ENCODE measurements at places on chromosomes 5 and 9.

- no peak for DNase-seq
Measured at GRCh38 chr9:4359016-4359415, 59.1 kb upstream of the GLIS3 start.

- DNase-seq: no peak
Measured at GRCh38 chr5:132825033-132825833, 5.2 kb downstream of the SHROOM1 start.

- DNase-seq: no peak
Measured at GRCh38 chr5:111929867-111930266, 172.9 kb upstream of the NREP start.

GRCh38 chr9:93260263-93261066, 76.5 kb downstream of the WNK2 start:
- no peak for DNase-seq

DNA sequence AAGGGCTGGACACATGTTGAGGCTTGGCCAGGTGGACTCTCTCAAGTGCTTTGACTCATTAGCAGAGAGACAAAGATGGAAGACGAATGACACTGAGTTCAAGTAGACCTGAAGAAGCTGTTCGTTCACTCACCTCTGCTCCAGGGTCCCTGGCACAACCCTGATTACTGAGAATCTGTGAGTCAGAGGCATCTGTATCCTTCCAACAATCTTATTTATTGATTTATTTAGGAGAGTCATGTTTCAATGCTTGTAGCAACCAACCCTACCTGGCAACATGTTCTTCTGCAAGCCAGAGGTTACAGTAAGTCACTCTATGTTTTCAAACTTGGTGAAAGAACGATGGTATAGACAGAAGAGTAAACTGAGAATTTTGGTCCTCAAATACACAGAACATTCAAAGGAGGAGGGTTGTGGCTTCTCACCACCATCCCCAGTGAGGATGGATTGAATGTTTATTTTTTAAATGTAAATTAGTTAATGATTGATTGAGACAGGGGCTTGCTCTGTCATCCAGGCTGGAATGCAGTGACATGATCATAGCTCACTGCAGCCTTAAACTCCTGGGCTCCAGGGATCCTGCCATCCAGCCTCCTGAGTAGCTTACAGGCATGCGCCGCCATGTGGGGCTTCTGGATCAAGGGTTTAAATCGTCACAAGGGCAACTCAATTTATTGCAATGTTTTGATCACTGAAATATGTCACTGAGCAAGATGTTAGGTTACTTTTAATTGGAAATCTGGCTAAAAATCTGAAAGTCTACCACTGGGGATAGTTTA, 55.7 kb upstream of the CARTPT start:
- no peak for DNase-seq

DNA sequence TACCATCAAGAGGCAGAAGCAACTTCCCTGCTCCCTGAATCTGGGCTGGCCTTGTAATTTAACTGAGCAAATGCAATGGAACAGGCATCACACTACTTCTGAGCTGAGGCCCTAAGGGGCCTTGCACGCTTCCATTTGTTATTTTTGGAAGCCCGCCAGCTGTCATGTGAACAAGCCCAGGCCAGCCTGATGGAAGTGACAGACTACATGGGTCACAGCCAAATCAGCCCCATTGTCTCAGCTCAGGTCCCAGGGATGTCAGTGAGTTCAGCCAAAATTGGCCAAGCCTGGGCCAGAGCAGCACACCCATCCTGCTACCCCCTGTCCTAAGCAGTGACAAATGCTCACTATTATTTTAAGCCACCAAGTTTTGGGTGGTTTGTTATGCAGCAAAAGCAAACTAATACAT, 72.8 kb downstream of the PRRT1B start:
- DNase-seq: no peak

GRCh38 chr5:92944903-92945604, 636.0 kb downstream of the NR2F1-AS1 start:
- no peak for DNase-seq

- DNase-seq: no peak
Measured at GRCh38 chr5:61675015-61675692, 343.1 kb downstream of the ZSWIM6 start.

- no peak for DNase-seq
Measured at GRCh38 chr5:83472213-83472507, 616 bp downstream of the VCAN start.

DNA sequence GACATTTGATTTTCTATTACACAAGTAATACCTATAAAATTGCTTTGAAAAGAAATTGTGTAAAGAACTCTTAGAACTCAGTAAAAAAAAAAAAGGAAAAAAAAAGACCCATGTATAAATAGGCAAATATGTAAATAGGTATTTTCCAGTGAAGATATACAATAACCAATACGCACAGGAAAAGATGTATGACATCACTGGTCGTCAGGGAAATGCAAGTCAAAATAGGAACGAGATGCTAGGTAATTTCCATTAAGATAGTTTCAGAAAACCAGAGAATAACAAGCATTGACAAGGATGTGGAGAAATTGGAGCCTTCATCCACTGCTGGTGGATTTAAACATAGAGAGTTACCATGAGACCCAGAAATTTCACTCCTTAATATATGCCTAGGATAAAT, 708.8 kb downstream of the MTRR start:
- no peak for DNase-seq

DNA sequence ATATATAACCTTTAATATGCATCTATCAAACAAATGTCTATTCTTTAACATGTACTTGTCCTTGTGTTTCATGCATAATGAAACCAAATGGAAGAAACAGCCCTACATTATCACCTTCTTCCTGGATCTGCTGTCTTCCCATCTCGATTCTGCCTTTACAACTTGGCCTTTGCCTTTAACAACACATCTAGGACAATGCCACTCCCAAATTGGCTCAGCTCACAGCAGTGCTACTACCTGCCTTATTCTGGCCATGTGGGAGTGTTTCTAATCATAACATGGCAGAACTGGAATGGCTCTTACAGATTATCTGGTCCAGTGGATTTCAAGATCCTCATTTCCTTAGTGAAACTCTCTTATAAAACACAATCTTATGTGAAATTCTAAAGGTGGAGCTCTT, 176.5 kb downstream of the CARTPT start:
- DNase-seq: no peak

DNA sequence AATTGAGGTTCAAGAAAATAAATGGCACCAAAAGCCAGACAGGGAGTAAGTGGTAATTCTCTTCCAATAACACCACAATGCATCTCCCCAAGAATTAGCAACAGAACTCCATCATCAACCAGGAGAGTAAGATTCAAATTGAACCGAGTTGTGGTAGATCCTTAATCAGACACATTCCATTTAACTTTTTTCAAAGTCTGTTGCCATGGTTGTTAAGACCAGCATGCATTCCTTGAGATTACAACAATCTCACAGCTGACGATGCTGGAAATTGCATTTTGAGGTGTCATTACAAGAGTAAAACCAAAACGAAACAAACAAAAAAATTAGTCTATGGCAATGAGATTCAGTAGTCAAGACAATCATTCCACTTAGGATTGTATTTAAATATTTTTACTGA, 78.9 kb upstream of the ZNF462 start:
- no peak for DNase-seq

DNA sequence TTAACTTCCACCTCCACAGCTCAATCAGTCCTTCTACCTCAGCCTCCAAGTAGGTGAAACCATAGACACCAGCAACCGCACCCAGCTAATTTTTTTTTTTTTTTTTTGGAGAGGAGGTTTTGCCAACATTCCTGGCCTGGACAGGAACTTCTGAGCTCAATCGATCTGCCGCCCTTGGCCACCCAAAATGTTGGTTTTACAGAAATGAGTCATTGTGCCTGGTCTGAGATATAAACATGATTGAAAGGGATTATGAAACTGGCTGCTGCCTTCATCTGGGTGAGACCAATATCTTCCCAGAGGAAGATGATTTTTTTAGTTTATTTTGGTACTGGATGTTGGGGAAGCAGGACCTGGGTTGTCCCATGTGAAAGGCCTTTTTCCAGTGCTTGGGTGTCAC, 9.2 kb downstream of the TAF11L12 start:
- DNase-seq: no peak

DNA sequence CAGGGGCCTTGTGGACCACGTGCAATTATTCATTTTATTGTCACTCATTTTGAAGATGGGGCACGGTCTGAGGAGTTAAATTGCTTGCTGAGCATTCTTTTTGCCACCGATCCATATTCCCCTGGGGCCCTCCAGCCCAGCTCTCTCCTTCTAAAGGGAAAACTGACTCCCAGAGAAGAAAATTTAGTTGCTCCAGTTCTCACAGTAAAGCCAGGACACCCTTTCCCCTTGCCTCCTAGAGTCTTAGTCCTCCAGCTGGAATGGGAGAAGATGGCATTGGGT, 1.0 kb upstream of the PANK3 start:
- DNase-seq: no peak

DNA sequence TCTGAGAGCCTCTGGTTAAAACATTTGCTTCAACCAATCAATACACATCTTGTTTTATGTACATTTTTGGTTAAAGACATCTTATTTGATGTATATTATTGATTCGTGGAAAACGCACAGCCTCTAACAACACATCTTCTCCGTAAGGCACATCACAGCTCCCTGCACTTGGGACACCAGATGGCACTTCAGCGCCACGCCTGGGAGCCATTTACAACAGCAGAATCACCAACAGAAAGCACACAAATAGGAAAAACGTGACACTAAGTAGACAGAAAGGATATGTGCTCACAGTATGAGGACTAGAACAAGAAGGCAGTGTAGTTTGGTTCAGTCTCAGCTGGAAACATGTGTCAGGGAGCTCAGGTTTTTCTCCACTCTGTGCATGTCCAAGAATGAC, 199.7 kb downstream of the ROR2 start:
- no peak for DNase-seq

DNA sequence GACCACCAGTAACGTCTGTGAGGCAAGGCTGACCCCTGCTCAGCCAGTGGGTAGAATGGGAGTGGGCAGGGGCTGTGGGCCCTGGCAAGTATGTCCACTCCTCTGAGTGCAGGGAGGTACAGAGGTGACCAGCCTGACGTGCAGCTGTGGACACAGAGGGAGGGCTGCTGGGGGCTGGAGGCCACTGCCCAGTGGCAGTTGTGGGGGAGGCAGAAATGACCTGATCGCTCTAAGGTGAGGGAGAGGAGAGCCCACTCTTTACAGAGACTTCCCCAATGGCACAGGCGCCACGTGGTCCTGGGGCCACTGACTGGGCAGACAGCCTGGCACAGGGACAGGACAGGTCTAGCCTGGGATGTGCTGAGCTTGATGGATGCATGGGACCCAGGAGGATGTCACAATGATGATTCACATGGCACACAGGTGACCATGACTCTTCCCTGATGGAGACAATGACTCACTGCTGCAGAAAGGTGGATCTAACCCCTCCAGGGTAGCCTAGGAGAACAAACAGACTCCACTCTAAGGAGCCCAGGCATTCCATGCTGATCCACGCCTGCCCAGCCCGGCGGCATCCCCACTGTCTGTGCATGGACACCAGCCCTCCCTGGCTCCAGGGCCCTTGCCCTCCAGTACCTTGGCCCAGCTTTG, 7.7 kb downstream of the LPCAT1 start:
- DNase-seq: no peak

DNA sequence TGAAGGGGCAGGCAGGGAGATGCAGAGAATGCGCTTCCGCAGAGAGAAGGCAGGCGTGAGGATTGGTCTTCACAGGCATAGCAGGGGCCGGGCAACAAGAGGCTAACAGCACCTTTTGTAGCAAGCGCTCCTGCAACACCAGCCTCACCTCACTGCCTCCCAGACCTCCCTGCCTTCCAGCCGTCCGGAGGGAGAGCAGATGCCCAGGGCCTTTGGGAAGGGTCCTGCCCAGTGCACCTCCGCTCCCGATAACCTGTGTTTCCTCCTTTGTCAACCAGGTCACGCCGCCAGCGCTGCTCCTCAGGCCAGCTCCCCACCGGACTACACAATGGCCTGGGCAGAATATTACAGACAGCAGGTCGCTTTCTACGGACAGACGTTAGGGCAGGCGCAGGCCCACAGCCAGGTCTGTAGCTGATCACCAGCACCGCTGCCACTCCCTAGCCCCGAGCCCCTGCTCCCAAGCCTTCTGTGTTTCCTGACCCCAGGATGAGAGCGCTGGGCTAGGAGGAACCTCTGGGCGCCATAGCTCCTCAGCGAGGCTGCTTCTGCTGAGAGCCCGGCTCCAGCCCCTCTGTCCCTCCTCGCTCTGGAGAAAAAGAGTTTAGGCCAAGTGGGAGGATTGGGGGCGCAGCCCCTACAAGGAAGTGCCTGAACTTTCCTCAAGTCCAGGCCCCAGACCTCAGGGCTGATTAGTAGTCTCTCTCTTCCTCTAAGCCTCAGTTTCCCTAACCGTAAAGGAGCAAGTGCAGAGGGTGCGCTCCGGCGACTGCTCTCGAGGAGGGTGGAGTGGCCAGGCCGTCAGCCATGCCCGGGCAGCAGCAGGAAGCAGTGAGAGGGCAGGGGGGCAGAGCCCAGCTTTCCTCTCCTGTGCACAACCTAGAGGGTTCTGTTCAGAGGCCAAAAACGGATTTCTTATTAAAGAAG, 28.4 kb upstream of the PRDM12 start:
- no peak for DNase-seq

- no peak for DNase-seq
Measured at GRCh38 chr9:93657331-93658111, 81.1 kb downstream of the PHF2 start.

GRCh38 chr9:123851851-123852250, 78.1 kb downstream of the DENND1A start:
- DNase-seq: no peak

GRCh38 chr5:83764101-83764500, 43.4 kb upstream of the HAPLN1 start:
- DNase-seq: no peak

DNA sequence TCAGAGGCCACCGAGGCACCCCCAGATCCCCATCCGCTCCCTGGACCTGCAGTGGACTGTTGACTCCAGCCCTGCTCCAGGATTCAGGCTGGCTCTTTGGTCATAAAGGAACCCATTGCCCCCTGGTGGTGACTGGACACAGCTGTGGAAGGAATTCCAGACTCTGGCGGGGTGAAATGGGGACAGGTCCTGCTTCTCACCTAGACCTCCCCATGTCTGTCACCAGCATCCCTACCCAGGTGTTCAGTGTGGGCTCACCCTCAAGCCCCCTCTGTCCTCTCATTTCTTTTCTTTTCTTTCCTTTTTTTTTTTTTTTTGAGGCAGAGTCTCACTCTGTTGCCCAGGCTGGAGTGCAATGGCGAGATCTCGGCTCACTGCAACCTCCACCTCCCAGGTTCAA, 25.5 kb upstream of the STXBP1 start:
- DNase-seq: peak; percentile 46

DNA sequence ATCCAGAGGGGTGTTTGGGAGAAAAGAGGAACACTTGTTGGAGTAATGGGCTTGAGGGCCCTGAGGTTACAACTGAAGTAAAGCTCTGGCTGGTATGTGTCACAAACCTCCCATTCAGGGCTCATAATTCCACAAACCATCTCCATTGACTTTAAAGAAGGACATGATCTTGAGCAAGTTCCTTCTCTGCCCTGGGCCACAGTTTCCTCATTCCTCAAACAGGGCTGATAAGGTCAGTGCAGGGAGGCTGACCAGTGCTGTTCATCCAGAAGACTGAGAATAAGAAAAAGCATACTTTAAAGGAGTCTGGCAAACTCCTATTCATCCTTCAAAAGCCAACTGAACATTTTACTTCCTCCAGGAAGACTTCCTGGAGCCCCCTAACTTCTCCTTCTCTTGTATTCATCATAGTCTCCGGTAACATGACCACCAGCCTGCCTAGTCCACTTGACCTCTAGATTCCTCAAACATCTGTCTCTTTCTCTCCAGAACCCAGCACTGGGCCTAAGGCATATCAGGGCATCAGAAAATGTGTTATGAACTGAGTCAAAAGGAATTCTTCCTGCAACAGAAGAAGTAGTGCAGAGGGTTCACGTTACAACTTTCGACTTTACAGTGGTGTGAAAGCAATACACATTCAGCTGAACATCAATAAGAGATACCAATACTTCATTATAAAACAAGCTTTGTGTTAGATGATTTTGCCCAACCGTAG, 20.7 kb upstream of the PTPN3 start:
- no peak for DNase-seq

Data from activated CD4-positive, alpha-beta T cell treated with anti-CD3 and anti-CD28 coated beads for 24 hours (primary cell).